ENCODE measurements at places on chromosomes 4 and X.
A peak's percentile ranks its signal among the peaks of the same experiment; 100 is the strongest.

GRCh38 chr4:81659051-81659450 lies 187.3 kb upstream of the RASGEF1B start:
- DNase-seq = no peak

DNA sequence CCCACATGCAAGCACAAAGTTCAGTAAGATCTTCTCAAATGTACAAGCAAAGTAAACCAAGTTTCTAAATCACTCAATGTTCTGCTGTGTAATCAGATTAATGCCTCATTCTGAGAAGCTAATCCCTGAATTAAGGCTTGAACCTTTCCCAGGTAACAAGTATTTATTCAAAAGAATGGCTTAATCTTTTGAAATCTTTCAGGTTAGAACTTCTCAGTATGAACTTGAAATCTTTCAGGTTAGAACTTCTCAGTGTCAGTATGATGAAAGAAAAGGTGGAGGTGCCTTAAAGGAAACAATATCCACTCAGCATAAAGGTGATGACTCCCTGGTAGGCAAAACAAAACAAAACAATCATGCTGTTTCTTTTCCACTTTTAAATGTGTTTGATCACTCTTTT lies 29.0 kb downstream of the TMPRSS11B start:
- DNase-seq = no peak

DNA sequence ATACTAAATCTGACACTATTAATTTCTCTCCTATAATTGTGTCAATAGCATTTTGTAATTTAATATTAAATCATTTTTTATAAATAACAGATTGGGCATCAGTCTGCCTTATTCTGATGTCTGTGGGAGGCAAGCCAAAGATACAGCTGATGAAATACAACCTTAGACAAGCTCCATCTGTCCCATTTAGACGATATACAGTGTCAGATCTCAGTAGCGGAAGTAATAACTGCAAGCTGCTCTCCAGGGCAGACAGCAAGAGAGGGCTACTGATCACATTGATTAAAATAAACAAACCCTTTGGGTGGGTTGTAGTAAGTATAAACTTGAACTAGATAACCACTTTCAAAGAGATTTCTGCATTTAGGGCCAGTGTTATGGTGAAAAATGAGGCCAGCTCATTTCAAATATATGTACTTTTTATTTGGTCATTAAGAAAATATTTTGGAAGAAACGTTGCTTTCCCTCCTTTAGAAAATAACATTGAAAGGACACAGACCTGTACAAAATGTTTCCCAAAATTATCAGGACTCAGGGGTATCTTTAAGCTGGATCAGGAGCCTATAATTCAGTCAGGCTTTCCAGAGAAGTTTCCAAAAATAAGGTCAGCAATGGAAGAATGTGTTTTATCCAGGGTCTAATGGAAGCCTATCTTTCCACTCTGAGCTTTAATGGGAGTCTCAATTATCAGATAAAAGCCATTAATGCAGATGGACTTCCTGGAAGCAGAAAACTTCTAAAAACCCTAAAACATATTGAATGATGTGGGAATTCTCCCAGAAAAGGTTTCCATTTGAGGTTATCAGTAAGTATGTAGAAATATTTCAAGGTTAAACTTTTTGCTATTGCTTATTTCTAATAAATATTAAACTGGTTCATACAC lies 1028.8 kb upstream of the IGFBP7 start:
- peak; percentile 7 for DNase-seq

DNA sequence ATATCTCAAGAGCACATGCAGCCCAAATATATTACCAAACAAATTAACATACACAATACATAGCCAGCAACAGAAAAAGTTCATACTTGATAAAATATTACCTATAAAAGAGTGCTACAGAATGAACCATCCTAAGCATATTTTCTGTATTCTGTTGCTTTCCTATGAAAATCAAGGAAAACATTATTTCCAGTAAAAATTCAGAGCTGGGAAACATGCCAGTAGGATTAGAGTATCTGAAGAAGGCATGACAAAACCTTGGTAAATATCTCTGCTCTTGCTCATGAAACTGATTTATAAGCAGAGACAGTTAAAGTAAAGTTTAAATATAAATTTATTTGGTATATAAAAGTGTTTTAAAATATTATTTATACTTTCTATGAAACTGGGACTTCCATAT lies 599.7 kb downstream of the ARAP2 start:
- DNase-seq = no peak

- no peak for DNase-seq
Measured at GRCh38 chr4:2337131-2337723, 75.3 kb upstream of the MXD4 start.

DNA sequence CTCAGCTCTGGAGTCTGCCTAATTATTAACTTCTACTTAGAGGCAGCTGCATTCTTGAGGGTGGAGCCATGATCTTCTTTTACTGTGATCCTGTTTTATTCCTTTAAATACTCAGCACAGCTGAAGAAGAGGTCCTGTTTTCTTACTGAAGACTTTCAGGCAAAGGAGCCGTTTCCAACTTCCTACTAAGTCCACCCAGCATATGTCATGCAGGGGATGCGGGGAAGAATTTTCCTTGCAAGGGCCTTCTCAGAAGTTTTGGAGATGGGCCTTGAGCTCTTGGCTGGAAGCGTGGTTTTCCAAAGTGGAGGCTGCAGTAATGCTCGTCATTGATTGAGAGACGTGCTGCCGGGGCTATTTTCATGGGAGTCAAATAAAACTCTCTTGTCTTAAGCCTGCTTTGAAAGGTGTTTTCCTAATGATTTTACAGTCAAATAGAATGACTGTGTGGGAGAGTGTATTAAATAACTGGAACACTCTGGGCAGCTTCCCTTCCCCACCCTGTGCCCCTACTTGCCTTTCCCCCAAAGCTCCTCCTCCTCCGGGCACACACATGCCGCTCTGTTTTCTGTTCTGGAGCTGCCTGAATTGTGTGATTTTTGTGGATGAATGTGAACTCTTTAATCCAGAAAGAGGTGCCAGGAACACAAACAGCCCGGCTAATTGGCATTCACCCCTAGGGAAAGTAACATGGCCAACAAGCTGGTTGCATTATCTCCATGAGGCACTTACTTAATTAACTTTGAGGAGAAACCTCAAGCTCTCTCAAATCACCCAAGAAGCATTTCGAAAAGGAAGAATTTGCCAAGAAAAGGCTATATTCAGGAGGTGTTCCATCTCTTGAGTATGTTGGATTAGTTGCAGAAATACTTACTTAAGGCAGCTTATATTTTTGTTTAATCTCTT lies 28.1 kb downstream of the FGF2 start:
- peak; percentile 5 for DNase-seq

GRCh38 chrX:153538424-153538823 lies 21.0 kb downstream of the ATP2B3 start:
- DNase-seq = no peak

- DNase-seq = no peak
Measured at GRCh38 chr4:186676531-186677161, 47.0 kb downstream of the FAT1 start.

DNA sequence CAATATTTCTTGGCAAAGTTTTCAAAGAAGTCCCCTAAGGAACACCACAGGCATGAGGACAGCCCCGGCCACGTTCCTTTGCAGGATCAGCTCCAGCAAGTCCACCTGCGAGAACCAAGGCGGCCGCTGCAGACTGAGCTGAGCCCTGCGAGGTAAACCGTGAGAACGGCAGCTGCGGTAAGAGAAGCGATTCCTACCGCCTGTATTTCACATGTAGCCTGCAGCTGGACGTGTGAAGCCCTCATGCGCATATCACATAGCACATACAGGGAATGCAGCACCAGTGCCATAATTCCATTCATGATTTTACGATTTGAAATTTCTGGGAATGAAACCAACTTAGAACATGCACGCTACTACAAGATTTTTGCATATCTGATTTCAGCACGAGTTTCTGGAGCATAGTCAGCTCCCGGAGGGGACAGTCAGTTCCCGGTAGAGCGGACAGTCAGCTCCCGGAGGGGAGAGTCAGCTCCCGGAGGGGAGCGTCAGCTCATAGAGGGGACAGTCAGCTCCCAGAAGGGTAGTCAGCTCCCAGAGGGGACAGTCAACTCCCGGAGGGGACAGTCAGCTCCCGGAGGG lies 41.7 kb downstream of the FGFRL1 start:
- DNase-seq = no peak

GRCh38 chrX:17154001-17154400 lies 207.5 kb downstream of the REPS2 start:
- DNase-seq = no peak

- no peak for DNase-seq
Measured at GRCh38 chrX:97155816-97156215, 272.1 kb downstream of the RPA4 start.

DNA sequence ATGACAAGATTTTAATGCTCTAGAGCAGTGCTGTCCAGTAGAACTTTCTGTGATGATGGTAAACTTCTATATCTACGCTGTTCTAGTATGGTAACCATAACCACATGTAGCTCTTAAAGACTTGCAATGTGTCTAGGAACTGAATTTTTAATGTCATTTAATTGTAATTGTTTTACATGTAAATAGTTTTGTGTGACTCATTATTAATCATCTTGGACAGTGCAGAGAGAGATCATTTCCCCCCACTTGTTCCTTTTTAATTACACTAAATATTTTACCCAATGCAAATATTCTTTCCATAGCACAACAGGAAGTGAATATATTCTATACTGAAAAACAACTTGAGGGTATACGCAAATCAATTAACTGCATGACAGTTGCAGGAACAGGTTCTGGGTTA lies 5.8 kb downstream of the ATG4A start:
- DNase-seq = no peak

DNA sequence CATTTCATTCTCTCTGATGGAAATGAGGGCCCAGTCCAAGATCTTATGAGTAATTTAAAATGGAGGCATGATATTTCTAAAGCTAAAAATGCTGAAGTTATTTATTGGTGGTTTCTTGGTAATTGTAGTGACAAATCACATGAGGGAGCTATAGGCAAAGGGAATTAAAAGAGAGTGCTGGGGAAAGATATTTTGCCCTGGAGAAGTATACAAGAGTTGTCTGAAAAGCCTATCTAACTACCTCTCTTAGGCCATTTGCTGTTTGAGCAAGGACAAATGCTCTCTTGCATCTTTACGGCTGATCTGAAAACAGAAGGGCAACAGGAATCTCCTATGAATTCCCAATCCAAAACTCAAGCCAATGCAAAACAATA lies 89.4 kb downstream of the FMR1NB start:
- no peak for DNase-seq

- DNase-seq = no peak
Measured at GRCh38 chr4:111046811-111047210, 423.9 kb upstream of the PITX2 start.

GRCh38 chrX:87425618-87426017 lies 92.0 kb upstream of the KLHL4 start:
- no peak for DNase-seq
